H9 (cell line): ENCODE measurements at places on chromosomes 2 and 18.
A peak's percentile ranks its signal among the peaks of the same experiment; 100 is the strongest.

DNA sequence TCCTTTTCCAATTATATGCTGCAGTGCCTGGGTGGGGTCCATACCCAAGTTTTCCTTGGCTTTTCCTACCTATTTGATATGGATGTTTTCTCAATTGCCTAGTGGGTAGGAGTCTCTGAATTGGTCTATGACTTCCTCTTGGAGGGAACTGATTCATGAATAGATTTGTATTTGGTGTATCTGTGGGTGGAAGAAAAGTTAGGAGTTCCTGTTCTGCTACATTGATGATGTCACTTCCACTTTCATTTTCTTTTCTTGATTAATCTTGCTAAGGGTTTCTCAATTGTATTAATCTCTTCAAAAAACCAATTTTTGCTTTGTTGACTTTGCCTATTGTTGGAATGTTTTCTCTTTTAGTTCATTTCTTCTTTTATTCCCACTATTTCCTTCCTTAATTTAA lies 37.4 kb upstream of the SLC9A2 start:
- DNase-seq: no peak

DNA sequence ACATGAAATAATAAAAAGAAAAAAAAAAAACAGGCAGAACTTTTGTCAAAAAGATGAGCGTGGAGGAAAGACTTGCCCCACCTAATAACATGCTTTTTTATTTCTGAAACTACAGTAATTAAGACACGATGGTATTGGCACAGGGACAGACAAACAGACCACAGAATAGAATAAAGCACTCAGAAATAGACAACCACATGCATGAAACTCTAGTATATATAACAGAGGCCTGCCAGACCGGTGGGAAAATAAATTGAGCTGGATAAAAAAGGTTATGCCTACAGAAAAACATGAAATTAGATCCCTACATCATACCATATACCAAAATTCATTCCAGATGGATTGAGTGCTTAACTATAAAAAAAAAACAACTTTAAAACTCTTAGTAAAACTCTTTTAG lies 163.1 kb downstream of the NRP2 start:
- no peak for DNase-seq

DNA sequence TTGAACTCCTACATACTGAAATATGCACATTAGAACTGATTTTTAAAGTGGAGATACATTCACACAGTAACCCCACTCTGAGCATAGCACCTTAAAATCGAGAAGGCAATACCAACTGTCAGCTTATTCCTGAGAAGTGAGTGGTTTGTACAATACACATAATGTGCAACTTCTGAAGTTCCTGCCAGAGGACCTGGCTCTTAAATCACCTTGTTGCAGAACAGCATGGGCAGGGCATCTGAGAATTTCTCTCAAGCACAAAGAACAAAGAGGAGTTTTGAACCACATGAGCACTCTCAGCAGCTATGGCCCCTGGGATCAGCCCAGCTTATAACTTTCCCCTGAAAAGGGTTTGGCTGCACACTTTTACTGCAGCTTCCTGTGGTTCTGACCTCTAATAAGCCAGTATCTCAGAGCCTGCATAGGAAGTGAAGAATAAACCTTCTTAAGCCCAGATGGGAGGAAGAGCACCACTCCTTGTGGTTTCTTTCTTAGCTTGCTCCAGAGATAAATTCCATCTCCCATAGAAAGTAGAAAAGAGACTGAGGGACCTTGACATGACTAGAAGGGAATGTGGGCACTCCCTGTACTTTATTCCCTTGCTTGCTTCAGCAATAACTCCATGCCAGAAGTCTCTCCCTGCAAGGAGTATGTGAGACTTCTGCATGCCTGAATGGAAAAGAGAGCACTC lies 862.3 kb downstream of the SUCLG1 start:
- no peak for DNase-seq

GRCh38 chr2:221124532-221125240 lies 447.4 kb downstream of the EPHA4 start:
- peak; percentile 63 for DNase-seq

DNA sequence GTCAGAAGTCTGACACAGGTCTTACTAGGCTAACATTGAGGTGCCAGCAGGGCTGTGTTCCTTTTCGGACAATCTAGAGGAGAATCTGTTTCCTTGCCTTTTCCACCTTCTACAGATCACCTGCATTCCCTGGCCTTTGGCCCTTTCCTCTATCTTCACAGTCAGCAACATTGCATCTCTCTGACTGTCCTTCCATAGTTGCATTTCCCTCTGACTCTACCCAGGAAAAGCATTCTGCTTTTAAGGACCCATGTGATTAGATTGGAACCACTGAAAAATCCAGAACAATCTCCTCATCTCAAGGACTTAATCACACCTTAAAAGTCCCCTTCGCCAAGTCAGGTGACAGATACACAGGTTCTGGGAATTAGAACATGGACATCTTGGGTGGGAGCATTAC lies 181.5 kb downstream of the SLC8A1 start:
- no peak for DNase-seq

DNA sequence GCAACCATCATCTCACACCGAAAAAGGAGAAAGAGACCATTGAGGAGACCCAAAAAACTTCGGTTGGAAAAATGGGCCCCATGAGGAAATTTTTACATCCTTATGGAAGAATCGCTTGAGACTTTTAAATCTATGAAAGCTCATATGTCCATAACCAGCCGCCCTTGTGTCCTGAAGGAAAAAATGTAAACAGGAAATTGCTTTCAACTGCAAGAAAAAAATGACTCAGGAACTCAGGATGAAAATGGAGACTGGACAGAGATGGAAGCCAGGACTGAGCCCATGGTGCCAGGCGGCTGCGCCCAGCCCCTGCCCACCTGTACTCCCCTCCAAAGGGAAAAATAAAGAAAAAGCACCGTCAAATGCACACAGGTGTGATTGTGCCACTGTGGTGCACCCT lies 81.5 kb upstream of the SLC66A3 start:
- DNase-seq: no peak

GRCh38 chr18:37484983-37485834 lies 80.4 kb downstream of the CELF4 start:
- peak; percentile 72 for DNase-seq

GRCh38 chr18:76401498-76401897 lies 93.5 kb downstream of the ZNF516 start:
- no peak for DNase-seq
